GM12891 (cell line): ENCODE measurements at places on chromosomes 7 and 10.
A peak's percentile ranks its signal among the peaks of the same experiment; 100 is the strongest.

DNA sequence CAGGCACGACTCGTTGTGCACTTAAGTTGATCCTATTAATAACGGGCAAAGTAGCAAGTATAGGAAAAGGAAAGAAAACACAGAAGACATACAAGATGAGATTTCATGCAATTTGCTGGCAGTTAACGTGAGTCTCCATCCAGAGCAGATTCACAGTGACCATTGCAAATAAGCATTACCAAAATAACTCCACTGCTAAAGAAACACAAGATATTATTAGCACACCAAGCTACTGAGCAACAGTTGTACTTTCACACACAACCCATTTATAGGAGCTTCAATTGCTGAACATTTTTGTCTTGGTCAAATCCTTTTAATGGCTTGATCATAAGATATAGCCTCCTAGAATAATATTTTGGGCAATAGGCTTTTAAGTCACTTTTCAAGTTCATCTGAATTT lies 187.7 kb upstream of the HGF start:
- no peak for DNase-seq

GRCh38 chr7:149377386-149377785 lies 83.5 kb downstream of the ZNF777 start:
- DNase-seq = no peak

- DNase-seq = no peak
Observed at GRCh38 chr10:98405422-98405821, 9.6 kb downstream of the PYROXD2 start.

- no peak for DNase-seq
Observed at GRCh38 chr10:2022401-2022800, 285.1 kb upstream of the ADARB2 start.

- no peak for DNase-seq
Observed at GRCh38 chr7:2355705-2356008, 1.0 kb downstream of the EIF3B start.

DNA sequence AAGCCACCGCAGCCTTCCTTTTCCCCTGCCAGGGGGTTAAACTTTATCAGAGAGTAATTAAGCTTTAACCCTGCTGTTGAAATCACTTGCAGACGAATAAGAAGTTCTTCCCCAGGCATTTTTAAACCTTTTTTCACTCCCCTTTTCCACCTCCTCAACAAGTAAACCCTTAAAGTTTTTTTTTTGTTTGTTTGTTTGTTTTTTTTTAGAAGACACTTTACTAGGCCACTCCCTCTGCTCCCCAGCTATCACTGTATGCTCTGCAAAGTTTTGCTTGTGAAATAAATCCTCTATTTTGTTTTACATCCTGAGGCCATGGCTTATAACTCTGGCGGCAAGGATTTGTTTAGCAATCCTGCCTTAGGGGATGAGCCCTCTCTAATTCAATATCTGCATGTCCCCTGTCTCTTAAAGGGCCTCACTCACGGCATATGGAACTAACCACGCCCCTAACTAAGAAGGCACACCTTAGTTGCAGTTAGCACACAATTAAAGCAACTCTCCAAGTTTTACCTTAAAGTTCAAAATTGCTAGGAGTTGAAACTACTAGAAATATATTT lies 1354.7 kb upstream of the LRRTM3 start:
- DNase-seq = no peak

- no peak for DNase-seq
Observed at GRCh38 chr7:117283779-117284178, 39.1 kb downstream of the WNT2 start.

- DNase-seq = no peak
Observed at GRCh38 chr10:3226960-3227744, 54.6 kb upstream of the PITRM1 start.

GRCh38 chr10:29238523-29239135 lies 50.2 kb upstream of the LYZL1 start:
- DNase-seq = no peak

GRCh38 chr7:23284871-23285270 lies 14.3 kb upstream of the MALSU1 start:
- no peak for DNase-seq

DNA sequence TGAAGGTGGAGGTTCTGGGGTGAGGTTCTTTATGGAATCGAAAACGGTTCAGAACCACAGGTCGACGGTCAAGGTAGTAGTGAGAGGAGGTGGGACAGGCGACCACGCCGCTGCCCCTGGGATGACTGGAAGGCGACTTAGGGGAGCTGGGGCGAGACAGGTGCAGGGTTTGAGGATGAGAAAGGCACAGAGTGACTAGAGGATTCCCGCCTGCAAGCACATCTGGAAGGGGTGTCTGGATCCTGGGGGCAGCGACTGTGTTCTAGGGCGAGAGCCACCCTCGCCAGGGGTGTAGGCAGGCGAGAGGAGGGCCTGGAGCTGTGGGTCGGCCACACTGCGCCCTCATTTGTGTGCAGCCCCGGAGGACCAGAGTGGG lies 468 bp upstream of the IRF5 start:
- no peak for DNase-seq

DNA sequence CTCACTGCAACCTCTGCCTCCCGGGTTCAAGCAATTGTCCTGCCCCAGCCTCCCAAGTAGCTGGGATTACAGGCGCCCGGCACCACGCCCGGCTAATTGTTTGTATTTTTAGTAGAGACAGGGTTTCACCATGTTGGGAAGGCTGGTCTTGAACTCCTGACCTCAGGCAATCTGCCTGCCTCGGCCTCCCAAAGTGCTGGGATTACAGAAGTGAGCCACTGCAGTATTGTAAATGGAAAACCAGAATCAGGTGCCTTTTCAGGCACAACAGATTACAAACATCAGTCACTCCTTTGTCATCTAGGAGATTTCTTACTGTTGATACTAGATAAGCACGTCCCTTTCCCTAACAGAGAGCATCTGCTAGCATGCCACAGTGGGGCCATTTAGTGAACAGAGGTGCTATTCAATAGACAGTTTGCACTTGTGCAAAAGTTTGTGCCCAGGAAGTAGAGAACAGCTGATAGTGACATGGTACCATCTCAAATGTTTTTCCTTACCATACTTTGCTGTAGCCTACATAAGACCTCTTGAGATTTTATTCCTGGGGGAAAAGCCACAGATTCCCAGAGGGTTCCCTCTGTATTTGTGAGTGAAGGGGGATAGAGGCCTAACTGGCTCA lies 24.5 kb upstream of the WAC start:
- DNase-seq = no peak

GRCh38 chr10:130333185-130333584 lies 197.0 kb downstream of the GLRX3 start:
- DNase-seq = no peak

- no peak for DNase-seq
Observed at GRCh38 chr10:69864321-69864720, 62.6 kb downstream of the COL13A1 start.

DNA sequence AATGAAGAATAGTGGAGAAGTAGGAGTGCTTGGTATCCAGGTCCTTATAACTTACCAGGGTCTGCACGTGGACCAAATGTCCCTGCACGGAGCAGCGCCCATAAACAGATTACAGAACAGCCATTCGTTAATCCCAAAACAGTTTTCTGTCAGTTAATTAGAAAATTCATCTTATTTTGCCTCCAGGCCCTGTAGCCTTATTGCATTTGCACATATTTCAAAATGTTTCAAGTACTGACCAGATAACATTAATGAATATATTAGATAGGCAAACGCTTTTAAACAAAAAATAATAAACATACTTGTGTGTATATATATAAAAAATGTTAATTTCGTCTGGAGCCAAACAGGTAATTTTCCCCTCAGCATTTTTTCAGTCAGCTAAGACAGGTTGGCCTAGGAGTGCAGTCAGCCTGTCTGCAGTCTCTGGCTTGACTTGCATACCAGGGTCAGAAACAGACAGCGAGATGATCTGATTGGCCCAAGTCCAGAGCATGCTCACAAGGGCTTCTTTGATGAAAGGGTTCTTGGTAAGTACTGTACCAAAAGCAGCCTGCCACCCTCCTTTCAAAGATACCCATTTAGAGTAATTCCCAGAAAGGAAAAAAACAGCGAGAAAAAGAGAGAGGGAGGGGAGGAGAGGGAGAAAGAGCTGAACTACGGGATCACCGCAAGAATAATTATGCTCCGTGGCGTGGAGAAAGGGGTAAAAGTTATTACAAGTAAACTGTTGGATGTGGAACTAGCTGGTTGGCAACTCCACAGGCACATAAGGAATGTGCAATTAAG lies 194.4 kb upstream of the TCF7L2 start:
- DNase-seq = no peak

DNA sequence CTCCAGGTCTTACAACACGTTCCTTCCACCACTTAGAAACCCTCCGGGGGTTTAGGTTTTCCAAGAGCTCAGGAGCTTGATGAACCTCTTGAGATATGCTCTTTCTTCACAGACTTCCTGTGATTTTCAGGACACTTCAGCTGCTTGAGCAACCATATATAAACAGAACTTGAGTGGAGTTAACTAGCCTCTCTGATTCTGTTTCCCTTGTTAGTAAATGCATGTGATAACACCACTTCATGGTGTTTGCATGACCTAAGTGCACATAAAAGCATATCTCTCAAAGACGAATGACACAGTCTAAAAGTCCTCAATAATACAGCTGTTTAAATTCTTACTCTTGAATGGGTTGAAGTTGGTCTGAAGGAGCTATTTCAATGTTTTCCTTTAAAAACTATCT lies 9.9 kb downstream of the PRR15 start:
- DNase-seq = no peak

- DNase-seq = no peak
Observed at GRCh38 chr10:53619671-53620070, 847.1 kb upstream of the MBL2 start.

DNA sequence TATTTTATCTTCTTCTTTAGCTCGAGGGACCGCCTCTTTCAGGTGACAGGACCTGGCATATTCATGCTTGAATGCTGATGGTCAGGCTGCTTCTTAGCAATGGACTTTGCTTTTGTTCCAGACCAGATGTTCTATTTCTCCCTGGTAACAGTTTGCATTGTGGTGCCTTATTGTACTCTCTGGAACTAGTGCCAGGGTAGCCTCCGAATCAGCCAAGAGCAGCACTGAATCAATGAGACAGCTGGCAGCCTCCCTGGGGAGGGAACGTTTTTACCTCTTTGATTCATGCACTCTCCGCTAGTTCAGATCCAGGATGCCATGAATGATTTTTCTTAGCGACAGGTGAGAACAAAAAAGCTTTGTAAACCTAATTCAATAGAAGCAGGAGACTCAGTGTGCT lies 54.1 kb upstream of the NXPH1 start:
- DNase-seq = no peak

- no peak for DNase-seq
Observed at GRCh38 chr10:91838199-91838598, 40.0 kb downstream of the TNKS2 start.

- DNase-seq = no peak
Observed at GRCh38 chr7:102453319-102453718, 11.3 kb downstream of the ALKBH4 start.

DNA sequence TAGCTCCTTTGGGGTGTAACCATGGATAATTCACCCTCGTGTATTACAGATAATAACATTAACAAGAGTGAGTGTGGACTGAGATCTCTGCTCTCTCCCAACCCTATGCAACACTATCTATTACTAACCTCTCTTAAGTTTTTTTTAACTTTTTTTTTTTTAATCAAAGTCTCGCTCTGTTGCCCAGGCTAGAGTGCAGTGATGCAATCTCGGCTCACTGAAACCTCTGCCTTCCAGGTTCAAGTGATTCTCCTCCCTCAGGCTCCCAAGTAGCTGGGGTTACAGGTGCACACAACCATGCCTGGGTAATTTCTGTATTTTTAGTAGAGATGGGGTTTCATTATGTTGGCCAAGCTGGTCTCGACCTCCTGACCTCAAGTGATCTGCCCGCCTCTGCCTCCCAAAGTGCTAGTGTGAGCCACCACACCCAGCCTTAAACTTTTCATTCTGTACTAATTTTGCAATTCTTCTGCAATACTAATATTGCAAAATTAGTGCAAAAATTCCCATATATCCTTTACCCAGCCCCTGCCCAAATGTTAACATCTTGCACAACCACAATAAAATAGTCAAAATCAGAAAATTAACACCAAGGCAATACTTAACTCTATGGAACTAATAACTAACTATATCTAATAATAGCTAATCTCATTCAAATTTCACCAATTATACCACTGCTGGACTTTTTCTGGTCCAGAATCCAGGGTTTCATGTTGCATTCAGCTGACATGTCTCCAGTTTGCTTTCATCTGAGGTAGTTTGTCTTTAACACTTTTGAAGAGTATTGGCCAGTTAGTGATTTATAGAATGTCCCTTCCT lies 66.5 kb upstream of the TCF7L2 start:
- no peak for DNase-seq

DNA sequence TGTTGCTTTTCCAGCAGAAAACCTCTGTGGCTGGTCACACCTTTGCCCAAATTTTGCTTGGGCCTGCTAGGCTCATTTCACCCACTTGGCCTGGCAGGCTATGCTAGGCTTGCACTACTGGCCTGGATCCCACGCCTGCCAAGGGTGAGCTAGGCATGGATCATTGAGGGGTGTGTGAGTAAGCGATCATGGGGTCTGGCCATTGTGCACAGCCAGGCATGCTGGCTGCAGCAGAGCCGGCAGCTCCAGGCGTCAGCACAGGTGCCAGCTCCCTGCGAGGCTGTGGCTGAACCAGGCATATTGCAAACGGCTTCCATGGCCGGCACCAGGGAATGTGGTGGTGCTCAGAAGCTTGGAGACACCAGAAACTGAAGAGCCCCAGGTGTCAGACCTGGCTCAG lies 19.2 kb downstream of the CFAP70 start:
- DNase-seq = no peak

DNA sequence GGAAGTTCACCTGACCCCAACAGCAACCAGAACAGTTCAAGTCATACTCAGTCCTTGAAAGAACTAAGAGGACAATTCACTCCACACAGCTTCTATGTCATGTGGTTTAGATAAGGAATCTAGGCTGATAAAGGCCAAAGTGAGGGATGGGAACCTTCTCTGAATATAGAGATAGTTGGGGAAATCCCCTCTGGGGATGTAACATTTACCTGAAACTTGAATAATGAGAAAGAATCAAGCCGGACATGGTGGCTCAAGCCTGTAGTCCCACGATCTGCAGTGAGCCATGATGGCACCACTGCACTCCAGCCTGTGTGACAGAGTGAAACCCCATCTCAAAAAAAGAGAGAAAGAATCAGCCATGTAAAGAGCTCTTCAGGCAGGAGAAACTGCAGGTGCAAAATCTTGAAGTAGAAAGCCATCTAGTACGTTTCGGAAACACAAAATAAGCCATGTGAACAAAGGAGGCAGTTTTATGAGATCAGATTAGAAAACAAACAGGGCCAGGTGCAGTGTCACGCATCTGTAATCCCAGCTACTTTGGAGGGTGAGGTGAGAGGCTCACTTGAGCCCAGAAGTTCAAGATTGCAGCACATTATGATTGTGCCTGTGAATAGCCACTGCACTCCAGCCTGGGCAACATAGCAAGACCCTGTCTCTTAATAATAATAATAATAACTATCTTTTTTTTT lies 4.5 kb upstream of the DNMBP start:
- DNase-seq = peak; percentile 25

DNA sequence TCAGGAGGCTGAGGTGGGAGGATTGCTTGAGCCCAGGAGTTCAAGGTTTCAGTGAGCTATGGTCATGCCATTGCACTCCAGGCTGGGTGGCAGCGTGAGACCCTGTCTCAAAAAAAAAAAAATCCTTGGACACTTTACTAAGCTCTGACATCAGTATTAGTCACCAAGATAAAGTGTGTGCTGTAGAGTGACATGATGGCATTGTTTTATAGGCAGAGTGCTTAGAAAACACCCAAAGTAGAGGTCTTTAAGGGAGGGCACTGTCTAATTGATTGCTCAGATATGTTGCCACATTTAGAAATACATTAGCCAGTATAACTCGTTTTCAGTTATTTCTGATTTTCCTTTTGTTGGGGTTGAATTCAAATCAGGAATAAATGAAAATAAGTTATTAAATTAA lies 235.9 kb downstream of the REEP3 start:
- no peak for DNase-seq

- DNase-seq = no peak
Observed at GRCh38 chr10:104577861-104578521, 63.1 kb upstream of the SORCS3 start.
